ENCODE measurements at places on chromosomes 2 and 18.

GRCh38 chr2:75870651-75871137 lies 160.0 kb upstream of the GCFC2 start:
- no peak for DNase-seq

DNA sequence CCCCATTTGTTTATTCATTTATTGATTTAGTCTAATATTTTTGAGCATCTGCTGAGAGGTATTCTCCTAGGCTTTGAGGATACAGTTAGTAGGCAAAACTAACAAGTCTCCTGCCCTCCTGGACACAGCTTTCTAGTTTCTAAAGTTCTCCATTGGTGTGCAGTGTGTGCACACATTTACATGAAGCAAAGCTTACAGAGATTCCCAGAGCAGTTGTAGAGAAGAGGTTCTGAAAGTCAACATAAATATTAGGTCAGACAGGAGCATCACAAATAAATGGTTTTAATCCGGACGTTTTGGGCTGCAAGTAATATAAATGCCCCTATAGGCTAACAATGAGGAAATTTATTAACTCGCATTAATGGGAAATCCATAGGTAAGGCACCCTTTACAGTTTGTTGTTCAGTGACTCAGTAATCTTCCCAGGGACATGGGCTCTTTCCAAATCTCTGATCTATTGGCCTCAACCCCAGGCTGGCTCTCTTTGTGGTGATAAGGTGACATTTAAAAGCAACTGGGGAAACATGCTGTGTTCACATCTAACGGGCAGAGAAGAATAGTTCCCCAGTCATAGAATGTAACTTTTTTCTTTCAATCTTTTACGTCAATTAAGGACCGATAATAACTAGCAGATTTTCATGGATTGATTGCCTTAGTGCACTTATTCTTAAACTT lies 407.2 kb downstream of the PTPRM start:
- no peak for DNase-seq

DNA sequence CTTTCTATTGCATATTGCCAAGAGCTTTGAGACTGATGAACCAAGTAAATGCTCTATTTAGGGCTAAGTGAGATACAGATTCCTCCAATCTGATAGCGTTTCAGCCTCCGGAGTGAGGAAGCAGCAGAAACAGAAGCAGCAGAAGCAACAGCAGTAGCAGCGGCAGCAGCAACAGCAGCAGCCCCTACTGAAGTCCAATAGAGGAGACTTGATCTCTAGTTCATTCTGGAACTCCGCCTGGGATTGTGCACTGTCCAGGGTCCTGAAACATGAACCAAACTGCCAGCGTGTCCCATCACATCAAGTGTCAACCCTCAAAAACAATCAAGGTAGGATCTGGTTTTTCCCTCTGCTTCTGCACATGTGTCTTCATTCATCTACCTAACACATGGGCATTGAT lies at the start of gene DPP10:
TSS of gene DPP10 (plus strand) at position 132 of the 400 bp plus-strand sequence.
- DNase-seq = no peak

GRCh38 chr2:152627351-152627957 lies 89.8 kb downstream of the PRPF40A start:
- no peak for DNase-seq

DNA sequence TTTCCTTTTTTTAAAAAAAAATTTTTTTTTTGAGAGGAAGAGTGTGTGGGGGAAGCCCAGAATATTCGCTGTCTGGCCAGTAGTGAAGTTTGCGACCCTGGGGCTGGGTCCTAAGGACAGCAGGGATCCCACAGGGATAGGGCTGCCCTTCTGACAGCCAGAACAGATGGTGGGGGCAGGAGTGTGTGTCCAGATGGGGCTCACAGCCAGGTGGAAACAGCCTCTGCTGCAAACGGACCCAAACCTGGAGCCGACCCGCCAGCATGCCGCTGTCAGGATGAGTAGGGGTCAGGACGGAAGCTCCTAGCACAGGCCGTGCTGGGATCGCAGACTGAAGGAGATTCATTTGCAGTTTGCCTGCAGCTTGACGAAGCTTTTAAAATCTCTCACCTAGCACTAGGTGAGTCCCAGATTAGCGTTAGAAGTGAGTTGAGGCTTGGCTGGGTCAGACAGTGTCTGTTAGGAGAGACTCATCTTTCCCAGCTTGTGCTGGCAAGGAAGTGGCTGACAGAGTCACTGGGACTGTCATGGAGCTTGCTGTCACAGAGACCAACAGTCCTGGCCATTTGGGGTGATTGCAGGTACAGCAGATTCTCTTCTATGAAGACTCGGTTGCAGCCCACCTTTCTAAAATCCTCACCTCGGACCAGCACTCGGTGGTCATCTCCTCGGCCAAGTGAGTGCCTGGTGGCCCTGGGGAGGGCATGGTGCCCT lies 93.4 kb downstream of the DGKD start:
- DNase-seq = no peak

- no peak for DNase-seq
These were observed 37.4 kb upstream of the KLHL29 start for GRCh38 chr2:23347471-23348092.

- no peak for DNase-seq
These were observed 47.0 kb downstream of the TNFRSF11A start for GRCh38 chr18:62372156-62372555.

DNA sequence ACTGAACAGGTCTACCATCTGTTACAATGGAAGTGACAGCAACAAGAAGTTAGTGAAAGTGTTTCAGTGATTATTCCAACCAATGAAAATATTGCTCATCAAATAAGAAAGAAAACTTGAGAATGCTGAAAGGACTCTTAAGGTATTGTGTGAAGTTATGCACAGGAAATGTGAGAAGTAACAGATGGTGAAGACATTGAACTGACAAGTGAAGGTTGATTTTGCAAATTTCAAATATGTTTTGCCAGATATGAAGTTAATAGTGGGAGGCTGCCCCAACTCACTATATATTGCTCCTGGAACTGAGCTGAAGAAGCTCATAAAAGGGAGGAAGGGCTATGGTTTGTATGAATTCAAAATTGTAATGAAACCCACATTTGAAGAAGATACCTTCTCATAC lies 97.5 kb downstream of the PHLPP1 start:
- no peak for DNase-seq

DNA sequence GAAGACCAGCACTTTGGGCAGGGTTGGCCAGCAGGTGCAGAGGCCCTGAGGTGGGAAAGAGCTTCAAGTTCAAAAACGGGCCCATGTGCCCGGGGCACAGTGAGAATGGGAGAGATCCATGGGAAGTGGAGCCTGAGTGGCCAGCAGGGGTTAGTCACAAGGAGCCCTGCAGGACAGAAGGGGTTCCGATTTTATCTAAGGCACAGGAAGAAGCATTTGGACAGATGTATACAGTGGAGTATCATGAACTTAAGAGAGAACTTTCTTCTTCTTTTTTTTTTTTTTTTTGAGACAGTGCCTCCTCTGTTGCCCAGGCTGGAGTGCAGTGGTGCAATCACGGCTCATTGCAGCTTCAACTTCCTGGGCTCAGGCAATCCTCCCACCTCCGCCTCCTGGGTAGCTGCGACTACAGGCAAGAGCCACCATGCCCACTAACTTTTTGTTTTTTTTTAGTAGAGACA lies 24.0 kb downstream of the WIPF1 start:
- DNase-seq = no peak

GRCh38 chr2:11410101-11410500 lies 55.9 kb downstream of the E2F6 start:
- no peak for DNase-seq

GRCh38 chr2:10144771-10145518 lies 22.4 kb downstream of the RRM2 start:
- no peak for DNase-seq

- DNase-seq = no peak
These were observed 41.6 kb upstream of the MGAT4A start for GRCh38 chr2:98772536-98772935.

- no peak for DNase-seq
These were observed 5.5 kb upstream of the SLC8A1 start for GRCh38 chr2:40457366-40457765.

DNA sequence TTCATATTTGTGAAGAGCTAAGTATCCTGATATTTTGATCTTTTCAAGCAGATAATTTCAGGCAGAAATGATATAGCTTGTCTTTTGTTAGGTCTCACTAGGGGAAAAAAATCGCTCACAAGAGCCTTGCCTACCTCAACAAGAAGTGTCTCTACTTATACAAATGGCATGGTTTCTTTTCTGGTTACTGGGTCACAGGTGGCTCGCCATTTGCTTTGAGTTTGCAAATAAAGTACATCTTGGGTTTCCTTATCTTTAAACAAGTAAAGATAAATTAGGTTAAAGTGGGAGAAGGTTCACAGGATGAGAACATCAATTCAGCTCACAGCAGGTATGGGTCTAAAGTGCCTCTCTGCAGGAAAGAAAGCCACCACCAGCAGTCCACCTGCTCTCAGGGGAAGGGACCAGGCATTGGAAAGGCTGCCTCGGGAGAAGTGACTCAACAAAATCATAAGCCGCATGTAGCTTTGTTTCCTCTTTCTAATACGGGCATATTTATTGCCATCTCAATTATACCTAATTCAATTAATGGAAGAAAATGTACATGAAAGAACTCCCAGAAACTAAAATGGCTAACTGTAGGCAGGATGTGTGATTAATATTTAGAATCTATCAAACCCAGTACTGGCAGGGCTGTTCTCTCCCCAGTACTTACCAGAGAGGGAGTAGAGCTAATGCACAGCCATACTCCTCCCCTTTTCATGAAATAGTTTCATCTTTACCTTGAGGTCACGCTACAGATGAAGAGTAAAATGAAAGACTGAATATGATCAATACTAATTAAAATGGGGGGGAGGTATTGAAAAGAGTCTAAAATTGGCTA lies 28.3 kb downstream of the CDC42EP3 start:
- no peak for DNase-seq

DNA sequence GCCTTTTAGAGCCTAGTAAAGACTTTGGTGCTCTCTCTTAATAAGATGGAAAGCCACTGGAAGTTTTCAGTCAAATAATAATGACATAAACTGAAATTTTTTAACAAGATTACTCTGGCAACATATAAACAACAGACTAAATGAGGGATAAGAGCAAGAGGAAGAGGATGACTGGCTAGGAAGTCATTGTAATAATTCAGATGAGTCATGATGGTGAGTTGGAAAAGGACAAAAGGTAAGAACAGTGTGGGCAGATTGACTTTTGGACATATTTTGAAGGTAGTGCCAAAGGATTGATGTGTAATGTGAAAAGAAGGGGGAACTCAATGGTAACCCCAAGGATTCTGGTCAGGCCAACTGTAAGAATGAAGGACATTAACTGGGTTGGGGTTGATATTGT lies 310.3 kb downstream of the NOL4 start:
- no peak for DNase-seq

DNA sequence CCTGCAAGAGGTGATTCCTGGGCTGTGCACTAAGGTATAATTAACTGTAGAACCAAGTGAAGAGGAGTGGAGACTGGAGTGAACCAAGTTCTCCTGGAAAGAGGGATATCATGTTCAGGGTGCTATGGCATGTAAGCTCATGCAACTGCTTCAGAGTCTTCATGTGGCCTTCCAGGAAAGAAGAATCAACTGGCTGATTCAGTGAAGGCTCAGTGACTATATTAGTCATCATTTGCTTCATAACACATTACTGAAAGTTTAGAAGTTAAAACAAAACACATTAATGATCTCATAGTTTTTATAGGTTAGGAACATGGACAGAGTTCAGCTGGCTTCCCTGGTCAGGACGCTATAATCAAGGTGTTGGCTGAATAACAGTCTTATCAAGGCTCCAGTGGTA lies 1200.8 kb upstream of the GYPC start:
- no peak for DNase-seq

DNA sequence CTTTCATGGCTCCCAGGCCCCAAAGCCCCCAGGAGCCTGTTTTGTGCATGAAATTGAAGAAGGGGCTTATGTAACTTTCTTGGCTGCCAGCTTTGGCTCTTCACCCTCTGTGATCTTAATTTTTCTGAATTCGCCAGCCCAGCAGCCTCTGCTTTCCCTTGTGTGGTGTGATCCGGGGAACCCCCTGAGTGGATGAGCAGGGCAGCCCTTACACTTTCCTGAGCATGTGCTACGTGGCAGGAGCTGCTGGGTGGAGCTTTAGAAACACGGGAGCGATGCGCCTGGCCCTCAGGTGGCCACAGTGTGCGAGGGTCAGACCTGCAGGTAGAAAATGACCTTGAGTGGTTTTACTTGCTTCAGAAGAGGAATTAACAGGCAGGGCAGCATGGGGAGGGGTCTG lies 76.4 kb upstream of the MCFD2 start:
- no peak for DNase-seq

DNA sequence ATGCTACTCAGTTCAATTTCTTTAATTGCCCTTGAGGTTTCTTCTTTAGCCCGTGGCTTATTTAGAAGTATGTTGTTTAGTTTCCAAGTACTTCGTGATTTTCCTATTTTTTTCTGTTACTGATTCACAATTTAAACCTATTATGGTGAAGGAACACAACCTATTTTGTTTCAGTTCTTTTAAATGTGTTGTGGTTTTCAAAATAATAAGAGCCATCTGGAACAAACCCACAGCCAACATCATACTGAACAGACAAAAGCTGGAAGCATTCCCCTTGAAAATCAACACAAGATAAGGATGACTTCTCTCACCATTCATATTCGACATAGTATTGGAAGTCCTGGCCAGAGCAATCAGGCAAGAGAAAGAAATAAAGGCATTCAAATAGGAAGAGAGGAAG lies 155.2 kb downstream of the GALNT1 start:
- DNase-seq = no peak

GRCh38 chr2:126836761-126837679 lies 61.7 kb upstream of the TEX51 start:
- DNase-seq = no peak

DNA sequence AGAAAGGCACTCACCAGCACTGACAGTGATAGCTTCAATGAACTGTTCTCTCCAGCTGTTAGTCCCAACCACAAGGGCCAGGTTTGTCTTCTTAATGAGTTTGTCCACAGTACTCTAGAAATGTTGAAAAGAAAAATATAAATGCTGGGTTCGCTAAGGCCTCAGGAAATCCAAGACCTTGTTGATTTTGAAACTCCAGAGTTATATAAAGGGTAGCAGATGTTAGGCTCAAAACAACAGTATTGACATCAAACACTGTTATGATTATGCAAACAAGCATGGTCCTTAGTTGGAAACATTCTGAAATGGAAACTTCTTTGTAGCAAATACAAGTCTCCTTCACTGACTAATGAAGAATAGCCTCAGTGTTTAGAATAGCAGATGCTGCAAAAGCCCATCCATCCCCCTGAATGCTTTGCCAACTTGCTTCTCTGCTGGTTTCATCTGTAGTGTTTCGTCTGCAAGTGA lies 291.1 kb downstream of the SLC8A1 start:
- no peak for DNase-seq

DNA sequence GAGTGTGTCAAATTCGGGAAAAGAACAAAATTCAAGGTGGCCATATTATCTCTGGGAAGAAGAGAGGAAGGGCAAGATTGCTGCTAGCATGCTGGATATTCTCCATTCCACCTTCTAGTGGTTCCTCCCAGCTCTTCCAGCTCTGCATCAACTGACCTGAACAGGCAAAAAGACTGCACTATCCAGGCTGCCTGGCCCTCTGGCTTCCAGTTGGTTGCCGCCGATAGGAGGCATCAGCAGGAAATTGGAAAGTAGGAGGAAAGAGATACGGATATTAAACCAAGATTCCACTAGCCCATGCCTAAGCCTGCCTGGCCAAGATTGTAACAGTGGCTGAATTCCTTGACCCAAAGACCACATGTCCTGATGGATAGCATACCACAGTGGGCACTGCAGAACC lies 1.7 kb upstream of the RTTN start:
- no peak for DNase-seq

- no peak for DNase-seq
These were observed 67.8 kb downstream of the TMEM18 start for GRCh38 chr2:609449-609848.

All from AG04449 (cell line).